Activated CD8-positive, alpha-beta memory T cell treated with anti-CD3 and anti-CD28 coated beads for 48 hours (primary cell): ENCODE measurements at places on chromosomes 5 and 9.

- DNase-seq: no peak
Observed at GRCh38 chr9:2066312-2067273, 51.4 kb downstream of the SMARCA2 start.

DNA sequence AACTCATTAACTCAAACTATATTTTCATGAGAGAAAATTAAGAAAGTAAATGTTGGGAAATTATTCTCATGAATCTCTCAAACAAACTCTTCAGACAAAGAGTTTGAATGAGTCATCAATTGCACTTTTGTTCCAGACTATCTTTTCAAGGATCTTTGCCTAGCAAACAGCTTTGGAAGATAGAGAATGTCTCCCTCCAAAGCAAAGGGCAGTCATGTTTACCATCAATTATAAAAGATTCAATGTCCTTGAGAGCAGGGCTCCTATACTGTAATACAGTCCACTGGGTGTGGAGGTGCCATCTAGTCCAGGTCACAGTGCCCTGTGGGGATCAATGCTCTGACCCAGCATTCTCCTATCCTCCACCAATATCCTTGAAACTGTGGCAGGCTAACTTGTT, 1429.3 kb downstream of the EFNA5 start:
- DNase-seq: no peak

DNA sequence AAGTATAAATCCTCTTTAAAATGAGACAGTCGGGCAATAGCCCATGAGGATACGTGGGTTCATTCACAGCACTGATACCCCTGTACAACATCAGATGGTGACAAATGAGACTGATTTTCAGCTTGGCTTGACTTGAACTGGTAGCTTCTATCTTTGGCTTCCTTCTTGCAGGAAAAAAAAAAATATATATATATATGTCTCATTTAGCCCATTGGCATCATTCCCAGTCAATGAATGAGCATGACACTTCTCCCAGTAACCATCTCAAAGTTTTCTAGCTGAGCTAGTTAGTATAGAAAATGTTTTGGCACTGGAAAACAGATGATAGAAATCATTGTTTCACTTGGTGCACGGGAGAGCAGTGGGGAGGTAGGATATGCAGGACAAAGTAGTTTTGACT, 222.5 kb upstream of the TAS2R1 start:
- no peak for DNase-seq

- DNase-seq: no peak
Observed at GRCh38 chr5:170681013-170681433, 102.5 kb upstream of the GABRP start.

DNA sequence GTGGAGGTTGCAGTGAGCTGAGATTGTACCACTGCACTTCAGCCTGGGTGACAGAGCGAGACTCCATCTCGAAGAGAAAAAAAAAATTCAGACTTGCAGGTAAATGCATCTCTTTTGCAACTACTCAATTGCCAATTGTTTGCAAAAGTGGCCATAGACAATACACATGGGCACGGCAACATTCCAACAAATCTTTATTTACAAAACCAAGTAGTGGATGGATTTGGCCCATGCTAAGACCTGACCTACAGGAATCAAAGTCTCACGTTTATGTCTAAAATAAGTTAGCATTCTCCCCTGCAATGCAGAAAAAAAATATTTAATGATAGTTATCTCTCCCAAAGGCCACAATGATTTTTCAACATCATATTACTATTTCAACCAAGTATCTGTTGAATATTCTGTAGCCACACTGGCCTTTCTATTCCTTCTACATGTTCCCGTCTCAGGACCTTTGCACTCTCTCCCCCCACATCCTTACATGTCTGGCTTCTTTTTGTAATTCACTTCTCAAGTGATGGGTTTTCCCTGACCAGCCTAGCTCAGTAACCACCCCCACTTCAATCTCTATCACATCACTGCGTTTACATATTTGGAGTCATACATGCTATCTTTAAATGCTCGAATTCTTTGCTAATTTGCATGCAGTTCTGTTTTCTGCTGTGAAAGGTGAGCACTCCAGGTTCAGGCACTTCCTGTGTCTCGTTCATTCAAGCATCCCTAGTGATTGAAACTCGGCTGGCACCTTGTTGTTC, 54.2 kb downstream of the FNBP1 start:
- DNase-seq: no peak

DNA sequence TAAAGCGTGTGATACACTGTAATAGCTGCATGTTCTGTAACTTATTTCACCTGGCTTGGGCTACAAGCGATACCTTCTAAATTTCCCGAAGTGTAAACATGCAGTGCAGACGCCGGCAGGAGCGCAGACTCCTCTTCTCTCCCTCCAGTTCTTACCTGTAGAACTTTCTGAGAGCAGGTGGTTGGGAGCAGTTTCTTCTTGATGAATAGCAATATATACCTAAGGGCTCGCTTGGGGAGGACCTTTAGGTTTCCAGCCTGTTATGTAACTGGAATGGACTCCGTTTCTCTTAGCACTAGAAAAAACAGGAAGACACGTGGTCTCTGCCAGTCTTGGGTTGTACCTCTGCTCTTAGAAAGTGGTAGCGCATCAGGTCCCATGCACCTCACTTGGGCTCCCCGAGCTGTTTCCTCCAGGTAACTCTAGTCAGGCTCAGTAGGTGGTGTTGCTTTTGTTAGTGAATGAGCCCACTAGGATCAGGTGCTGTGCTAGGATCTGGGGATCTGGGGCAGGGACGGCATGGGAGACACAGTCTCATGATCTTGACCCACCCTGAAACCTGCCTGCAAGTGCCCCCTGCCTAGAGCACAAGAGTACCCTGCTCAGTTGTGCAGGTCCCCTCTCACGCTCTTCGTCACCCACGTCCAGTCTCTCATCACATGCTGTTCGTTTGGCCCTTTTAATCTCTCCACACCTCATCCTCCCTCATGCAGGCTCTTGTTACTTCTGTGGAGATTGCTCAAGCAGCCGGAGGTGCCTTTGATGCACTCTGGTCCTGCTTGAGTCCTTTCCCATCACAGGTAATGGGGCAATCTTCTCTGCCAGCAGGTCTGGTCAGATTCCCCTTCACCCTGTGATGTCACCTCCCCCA, 2.8 kb downstream of the TENT4A start:
- no peak for DNase-seq

DNA sequence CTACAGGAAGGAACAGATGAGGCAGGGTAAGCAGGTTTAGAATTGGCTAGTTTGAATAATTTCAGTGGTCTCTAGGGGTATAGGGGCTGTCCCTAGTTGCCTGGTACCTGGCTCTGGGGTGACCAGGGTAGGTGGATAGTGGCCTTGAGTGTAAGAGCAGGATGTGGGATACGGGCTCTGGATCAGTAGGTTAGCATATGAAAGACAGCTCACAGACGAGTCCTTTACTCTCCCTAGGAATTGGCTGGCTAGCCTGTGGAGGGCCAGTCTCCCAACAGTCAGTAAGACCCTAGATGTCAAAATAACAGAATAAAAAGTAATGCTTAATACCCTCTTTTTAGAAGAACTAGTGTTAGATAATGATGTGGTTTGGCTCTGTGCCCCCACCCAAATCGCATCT, 16.6 kb upstream of the C9orf152 start:
- no peak for DNase-seq

- no peak for DNase-seq
Observed at GRCh38 chr9:124657516-124657915, 113.6 kb downstream of the NR6A1 start.

GRCh38 chr5:54761213-54761701, 224.1 kb downstream of the ESM1 start:
- no peak for DNase-seq
